ENCODE measurements at places on chromosomes 2 and 18. TPM values are rescaled to one million over a fixed set of nuclear protein-coding genes. Genes with fewer than 3 reads are reported as not detected.

PRKAG3 gene
- polyA plus RNA-seq = not detected

GRCh38 chr2:143433251-143433650 lies 304.0 kb downstream of the ARHGAP15 start:
- no peak for DNase-seq
- no peak overlapping the region for H3K4me3 ChIP-seq
- no peaks in the 10 kb centered on the region for H3K27me3 ChIP-seq

GRCh38 chr2:18047896-18048657 lies 169.6 kb downstream of the KCNS3 start:
- no peaks in the 10 kb centered on the region for H3K27me3 ChIP-seq
- no peak for DNase-seq
- no peak overlapping the region for H3K27ac ChIP-seq
- no peak overlapping the region for H3K4me3 ChIP-seq
- no peaks in the 10 kb centered on the region for H3K36me3 ChIP-seq
- no peaks in the 10 kb centered on the region for H3K4me1 ChIP-seq

- H3K27me3 ChIP-seq = no peaks in the 10 kb centered on the region
- H3K27ac ChIP-seq = no peak overlapping the region
- no peaks in the 10 kb centered on the region for H3K4me1 ChIP-seq
- no peak overlapping the region for H3K4me3 ChIP-seq
- DNase-seq = no peak
Measured at GRCh38 chr2:63124218-63124617, 73.6 kb downstream of the OTX1 start.

GRCh38 chr2:59733970-59734369 lies 819.5 kb downstream of the BCL11A start:
- H3K36me3 ChIP-seq = no peaks in the 10 kb centered on the region
- H3K27ac ChIP-seq = no peak overlapping the region
- DNase-seq = no peak
- H3K4me3 ChIP-seq = no peak overlapping the region
- no peaks in the 10 kb centered on the region for H3K4me1 ChIP-seq
